Uterine smooth muscle cell (primary cell): ENCODE measurements at places on chromosomes 11 and 22. TPM values are rescaled to one million over a fixed set of nuclear protein-coding genes. Genes with fewer than 3 reads are reported as not detected.

The TIMM8B gene
- 34.0 and 38.1 TPM in 2 replicates for total RNA-seq

The LARGE1 gene
- 27.2 and 41.1 TPM in 2 replicates for total RNA-seq

The IL17REL gene
- total RNA-seq, result not detected in 2 replicates

The CHCHD10 gene
- 0.33 and 1.00 TPM in 2 replicates for total RNA-seq

The FLRT1 gene
- 0.12 TPM in 1 of 2 replicates, not detected in the other for total RNA-seq
